GM03348 (cell line): ENCODE measurements at places on chromosomes 7 and 10.

- DNase-seq, result no peak
Observed at GRCh38 chr10:81251457-81252115, 623.4 kb upstream of the NRG3 start.

DNA sequence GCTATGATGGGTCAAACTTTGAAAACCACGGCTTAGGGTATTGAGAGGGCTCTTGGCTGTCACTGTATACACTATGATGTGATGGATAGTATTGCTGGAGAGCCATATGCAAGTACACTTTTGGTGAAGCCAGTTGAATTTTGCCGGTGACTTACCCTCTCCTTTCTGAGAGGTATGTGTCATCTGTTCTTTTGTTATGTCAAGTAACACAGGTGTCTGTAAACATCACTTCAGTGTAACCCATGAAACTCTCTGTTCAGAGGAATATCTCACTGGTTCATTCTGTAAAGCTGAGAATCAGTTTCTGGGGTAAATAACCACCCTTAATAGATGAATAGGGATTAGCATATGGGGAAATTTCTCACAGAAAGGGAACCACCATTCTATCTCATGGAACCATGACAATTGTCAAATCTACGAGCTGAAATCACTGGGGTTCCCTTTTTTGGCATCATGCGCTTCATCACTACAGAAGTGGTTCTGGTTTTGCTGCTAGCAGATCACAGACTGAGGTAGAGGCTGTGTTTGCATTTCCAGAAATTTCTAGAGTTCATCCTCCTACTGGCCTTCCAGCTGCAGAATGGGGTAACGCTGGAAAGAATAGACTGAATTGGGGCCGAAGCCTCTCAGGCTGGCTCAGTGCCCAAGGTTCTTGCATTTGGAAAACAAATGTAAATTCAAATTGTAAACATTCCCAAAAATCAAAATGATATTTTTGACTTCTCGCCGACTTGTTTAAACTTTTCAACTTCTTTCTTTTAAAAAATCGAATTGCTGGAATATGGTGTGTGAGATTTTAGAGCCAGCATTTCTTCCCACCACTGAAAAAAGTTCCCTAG lies 83.3 kb upstream of the CREB5 start:
- DNase-seq, result no peak

DNA sequence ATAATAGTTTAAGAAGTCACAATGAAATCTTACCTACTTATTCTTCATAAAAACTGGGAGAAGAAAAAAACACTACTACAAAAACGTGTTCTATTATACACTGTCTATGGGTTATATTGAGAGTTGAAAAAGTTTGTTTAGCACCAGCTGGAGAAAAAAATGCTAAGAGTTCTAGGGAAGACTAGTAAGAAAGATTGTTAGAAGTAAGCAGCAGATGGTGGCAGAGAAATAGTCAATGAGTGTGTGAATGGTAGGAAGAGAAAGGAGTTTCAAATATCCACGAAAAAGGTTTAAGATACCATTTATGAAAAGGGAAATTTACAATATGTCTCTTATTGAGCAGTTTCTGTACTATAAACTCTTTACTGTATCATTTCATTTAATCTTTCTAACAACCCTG lies 124.7 kb downstream of the NRBF2 start:
- DNase-seq, result no peak

- DNase-seq, result no peak
Observed at GRCh38 chr10:89468191-89468965, 54.0 kb downstream of the IFIT5 start.

- DNase-seq, result no peak
Observed at GRCh38 chr10:131496351-131497052, 185.0 kb upstream of the TCERG1L start.

GRCh38 chr10:86979977-86980448 lies 11.7 kb downstream of the ADIRF start:
- no peak for DNase-seq

DNA sequence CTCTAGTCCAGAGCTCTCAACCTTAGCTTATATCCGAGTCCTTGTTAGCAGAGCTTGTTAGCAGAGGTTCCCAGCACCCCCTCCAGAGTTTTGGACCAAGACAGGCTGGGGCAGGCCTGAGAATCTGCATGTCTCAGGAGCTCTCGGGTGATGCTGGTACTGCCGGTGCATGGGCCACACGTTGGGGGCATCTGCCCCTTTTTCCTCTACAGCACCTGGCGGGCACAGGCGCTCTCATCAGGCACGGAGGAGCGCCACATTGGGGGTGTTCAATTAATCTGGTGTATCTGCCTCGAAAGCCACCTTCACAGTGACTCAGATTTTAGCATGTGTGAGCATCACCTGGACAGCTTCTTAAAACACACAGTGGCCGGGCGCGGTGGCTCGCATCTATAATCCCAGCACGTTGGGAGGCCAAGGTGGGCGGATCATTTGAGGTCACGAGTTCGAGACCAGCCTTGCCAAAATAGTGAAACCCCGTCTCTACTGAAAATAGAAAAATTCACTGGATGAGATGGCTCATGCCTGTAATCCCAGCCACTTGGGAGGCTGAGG lies 117.7 kb downstream of the ELFN1 start:
- DNase-seq, result no peak

GRCh38 chr7:155773531-155773930 lies 38.7 kb downstream of the SHH start:
- DNase-seq, result no peak

GRCh38 chr7:129103561-129104324 lies 40.8 kb upstream of the TSPAN33 start:
- DNase-seq, result no peak

DNA sequence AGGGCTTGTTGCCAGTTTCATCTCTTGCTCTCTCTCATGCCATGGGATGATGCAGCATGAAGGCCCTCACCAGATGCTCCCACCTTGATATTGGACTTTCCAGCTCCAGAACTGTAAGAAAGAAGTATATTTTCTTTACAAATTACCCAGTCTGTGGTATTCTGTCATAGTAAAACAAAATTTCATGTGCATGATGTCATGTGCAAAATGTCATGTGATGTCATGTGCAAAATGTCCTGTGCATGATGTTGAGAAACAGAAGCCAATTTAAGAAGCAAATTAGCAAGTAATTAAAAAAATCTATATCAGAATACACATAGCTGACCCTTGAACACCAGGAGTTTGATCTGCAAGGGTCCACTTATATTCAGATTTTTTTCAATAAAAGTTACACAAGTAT lies 56.6 kb downstream of the DNAJC1 start:
- DNase-seq, result no peak

DNA sequence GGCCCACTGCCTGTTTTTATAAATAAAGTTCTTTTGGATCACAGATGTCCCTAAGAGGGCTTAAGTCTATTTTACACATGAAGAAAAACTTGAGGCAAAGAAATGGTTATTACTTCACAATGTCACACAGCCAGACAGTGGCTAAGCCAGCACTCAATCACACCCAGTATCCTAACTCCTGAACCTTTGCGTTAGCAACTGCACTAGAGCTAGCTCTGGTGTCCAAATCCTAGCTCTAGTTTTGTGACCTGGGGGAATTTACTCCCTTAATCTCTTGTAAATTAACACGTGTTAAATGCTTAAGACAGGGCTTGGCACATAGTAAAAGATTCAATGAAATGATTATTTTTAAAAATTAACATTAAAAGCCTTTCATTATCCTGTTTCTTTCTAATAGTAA lies 49.0 kb upstream of the TPK1 start:
- DNase-seq, result no peak

- no peak for DNase-seq
Observed at GRCh38 chr10:97384641-97385040, 16.5 kb downstream of the RRP12 start.

DNA sequence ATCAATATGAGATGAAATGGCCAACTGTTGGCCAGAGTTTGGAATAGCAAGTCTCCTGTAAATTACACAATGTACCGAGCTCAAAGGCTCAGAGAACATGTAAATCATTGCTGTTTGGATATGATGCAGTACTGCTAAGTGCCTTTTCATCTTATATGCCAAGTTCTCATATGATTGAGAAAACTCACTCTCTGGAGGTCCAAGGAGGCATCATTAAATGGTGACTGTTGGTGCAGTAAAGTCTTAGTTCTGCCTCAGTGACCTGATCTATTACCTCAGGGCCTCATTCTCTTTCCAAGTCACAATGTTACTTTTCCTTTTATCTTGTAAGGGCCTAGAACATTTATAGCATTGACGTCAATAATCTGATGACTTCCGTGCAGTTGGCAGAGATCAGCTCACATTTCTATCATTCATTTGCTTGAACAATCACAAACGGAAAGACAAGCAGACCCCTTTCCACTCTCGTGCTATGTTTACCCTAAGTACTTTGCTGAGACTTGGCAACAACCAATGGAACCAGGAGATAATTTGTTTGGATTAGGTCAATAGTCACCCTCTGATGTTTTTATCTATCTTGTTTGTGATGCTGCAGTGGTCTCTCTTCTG lies 32.6 kb upstream of the PDK4 start:
- no peak for DNase-seq

DNA sequence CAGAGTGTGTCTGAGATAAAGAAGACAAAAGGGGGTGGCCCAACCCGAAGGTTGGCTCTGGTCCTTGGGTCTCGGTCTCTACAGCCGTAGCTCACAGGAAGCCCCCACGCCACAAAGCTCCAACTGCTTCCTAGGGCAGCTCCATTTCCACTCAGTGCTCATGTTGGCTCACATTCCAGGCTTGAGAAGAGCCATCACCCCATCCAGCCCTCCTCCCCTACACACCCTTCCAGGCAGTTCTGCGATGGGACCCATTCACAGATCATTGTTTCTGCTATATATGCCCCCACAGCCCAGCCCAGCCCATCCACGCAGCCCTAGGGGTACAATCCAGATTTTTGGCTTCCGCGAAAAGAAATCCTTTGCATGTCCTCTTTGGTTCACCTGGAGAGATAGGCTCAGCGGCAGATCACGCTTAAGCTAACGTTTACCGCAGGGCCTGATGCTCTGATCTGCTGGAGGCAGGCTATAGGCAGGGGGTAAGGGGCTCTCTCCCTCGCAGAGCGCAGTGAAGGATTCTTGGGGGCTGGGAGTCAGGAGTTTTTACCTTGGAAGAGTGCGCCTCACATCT lies 6.2 kb upstream of the HOXA11 start:
- DNase-seq, result no peak

DNA sequence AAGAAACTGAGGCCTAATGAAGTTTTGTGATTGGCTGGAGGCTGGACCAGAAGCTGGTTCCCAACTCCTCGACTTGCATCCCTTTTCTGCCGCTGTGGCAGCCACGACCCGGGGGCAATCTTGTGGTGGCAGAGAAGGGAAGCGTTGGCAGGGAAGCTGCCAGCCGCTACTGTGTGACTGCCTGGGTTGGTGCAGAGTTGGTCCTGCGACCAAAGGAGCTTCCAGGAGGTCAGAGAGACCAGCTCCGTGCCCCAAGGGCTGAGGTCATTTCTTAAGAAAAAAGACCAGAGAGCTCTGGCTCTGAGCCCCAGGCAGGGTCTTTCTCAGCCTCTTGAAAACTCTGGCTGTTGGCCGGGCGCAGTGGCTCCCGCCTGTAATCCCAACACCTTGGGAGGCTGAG lies 47.2 kb downstream of the PRF1 start:
- DNase-seq, result no peak

GRCh38 chr7:1937252-1937605 lies 267.2 kb downstream of the ELFN1 start:
- no peak for DNase-seq

DNA sequence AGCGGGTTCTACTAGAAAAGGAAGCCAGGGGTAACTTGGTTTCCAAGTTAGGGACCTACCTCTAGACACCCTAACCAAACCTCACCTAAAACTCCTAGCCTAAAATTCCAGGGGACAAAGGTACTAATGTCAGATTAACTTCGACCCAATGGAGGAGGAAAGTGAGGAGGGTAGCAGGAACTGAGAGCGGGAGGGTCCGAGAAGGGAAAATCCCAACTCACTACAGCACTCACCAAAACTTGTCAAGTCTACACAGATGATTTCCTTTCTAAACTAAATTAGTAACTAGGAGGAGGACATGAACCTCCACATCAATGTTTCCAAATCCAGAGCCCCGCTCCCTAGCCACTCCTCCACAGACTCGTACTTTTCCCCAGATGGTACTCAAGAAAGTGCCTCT lies 22.6 kb downstream of the CHCHD3 start:
- no peak for DNase-seq

DNA sequence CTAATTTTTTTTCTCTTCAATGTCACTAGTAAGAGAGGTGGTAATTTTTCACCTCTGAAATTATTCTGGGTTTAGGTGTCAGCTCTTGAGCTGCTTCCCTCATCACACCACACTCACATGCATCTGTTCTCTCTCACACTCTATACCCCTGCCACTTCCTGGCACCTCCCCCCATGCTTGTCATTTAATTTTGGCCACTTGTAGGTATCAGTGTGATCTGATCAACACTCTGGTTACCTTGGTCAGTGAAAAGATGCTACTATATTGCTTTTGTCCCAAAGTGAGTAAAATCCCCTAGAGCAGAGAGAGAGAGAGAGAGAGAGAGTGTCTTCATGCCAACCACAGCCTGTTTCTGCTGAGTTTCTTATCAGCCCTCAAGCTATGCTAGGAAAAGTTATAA lies 42.5 kb downstream of the STK17A start:
- DNase-seq, result no peak

GRCh38 chr7:85041605-85042216 lies 145.1 kb downstream of the SEMA3D start:
- peak; percentile 50 for DNase-seq

DNA sequence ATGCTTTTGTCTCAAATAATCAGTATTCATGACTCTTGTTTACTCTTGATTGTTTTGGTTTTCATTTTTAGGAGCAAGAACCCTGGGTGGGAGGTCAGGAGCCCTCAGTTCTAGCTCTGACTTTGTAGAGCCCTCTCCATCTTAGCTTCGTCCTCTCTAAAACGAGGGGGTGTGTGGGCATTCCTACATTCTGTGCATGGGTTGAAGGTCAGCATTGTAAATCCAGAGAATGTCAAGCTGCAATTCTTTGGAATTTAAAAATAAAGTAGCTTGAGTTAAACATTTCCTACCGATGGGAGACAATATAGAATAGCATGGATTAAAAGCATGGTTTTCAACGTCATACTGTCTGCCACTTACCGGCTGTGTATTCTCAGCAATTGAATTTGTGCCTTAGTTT lies 128.3 kb downstream of the PRPF18 start:
- DNase-seq, result no peak

GRCh38 chr10:29141761-29142160 lies 147.1 kb upstream of the LYZL1 start:
- DNase-seq, result peak; percentile 55

DNA sequence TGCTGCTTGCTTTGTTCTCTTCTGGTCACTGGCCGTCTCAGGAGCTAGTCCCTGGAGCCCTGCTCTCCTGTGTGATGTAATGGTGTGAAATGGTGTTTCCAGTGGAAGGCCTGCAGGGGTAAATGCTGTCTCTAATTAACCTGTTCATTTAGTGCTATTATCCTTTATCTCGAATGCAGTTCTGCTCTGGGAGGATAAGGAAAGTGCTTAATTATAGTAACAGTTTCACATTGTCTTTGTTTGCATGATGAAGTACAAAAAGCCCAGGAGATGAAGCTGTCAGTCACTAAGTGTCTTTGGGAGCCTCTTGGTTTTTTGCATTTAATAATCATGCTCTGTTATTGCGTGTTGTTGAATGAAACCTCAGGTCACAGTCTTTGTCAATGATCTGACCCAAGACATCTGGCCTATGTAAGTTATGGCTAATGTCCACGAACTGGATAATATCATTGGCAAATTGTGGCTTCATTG lies 755.3 kb upstream of the GALNT17 start:
- DNase-seq, result no peak
